ENCODE measurements at places on chromosomes 1 and 21. TPM values are rescaled to one million over a fixed set of nuclear protein-coding genes. Genes with fewer than 3 reads are reported as not detected.

DNA sequence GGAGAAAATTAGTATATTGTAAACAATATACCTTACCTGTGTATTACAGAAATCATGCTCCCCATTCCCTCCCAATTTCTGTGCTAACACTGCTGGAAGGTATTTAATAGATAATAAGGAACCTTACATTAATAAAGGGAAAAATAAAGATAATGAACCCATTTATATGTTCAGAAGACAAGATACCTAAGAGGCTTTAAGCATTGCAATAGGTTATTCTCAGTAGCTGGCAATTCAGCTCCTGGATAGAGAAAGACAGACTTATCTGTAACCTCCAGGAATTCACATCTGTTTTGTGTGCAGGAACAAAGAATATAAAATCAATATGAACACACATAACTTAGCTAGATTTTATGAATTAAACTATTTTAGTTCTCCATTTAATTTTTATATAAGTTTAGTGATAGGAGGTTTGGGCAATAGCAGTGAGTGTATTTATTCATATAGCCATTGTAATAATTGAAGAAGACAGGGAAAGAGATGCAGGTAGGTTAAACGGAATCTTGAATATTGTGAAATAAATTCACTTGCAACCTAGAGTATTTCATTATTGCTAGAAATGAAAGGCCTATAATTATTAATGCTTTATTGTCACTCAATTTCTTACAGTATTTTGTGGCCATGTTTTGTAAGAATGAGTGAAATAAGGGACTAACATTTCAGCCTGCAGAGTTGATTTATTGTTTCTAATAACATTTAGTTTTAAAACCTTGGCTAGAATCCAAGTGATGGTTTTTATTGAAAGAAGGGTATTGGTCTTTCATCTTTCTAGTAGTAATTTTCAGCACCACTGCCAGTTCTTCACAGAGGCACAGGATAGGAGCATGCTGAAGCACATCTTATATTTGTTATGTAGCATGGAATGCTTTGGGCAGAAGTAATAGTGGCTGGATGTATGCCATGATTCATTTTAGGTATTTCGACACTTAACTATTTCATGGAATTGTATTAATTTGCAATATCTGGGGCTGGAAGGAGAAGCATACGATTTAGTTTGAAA is 1.5 kb downstream of the XPR1 start:
- DNase-seq: no peak

- DNase-seq: peak; percentile 91
Observed at GRCh38 chr21:44509539-44509938, 30.5 kb downstream of the KRTAP10-1 start.

GRCh38 chr1:2935751-2936390 is 85.4 kb upstream of the ACTRT2 start:
- DNase-seq: no peak

DNA sequence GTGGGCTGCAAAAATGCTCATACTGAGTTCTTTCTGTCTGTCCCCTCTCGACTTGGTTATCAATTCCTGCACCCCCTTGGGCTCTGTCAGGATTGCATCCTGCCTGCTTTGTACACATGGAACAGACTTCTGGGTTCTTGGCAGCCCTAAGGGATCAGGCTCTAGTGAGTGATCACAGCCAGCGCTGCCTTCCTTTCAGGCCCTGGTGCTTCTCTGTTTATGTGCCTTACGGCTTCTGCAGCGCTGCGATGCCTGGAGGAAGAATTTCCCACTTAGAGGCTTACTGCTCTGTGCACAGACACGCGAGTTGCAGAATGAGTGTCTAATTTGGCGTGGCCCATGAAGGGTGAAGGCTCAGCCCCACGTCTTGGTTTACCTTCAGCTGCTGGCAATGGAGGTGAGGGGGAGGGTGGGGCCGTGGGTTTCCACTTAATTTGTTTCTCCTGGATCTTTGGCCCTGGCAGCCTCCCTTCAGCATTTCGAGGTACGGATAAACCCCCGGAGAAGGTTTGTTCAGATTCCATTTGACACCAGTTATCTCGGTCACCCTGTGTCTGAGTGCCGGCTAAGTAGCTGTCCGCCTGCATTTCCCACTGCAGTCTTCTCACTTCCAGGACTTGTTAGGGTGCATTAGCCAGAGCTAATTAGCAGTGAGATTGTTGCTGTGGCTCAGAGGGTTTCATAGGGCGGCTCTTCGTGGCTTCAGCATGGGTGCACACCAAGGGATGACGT is 227.3 kb downstream of the DYRK1A start:
- DNase-seq: no peak

RGS4 gene
- polyA plus RNA-seq: 2.8 TPM

- no peak for DNase-seq
Observed at GRCh38 chr1:19504796-19505692, 19.7 kb upstream of the CAPZB start.

DNA sequence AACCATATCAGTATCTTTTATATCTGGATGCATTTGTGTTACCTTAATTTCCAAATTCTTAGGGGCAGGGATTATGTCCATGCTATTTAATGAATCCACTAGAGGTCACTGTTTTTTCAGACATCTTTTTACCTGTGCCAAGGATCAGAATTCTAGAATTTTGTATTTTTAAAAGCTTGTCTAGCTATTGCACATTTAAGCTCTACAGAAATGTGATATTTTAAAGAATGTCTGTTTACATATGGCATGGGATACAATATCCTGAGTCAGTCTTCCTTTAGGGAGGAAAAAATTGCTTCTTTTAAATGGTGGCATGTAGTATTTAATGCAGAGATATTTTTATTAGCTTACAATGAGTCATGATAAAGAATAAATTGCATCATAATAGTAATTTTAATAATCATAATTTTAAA is 11.3 kb downstream of the RPAP2 start:
- DNase-seq: no peak

SLC6A17 gene
- polyA plus RNA-seq: 0.15 TPM

GRCh38 chr1:34488080-34488708 is 266.7 kb upstream of the GJB5 start:
- DNase-seq: no peak

DNA sequence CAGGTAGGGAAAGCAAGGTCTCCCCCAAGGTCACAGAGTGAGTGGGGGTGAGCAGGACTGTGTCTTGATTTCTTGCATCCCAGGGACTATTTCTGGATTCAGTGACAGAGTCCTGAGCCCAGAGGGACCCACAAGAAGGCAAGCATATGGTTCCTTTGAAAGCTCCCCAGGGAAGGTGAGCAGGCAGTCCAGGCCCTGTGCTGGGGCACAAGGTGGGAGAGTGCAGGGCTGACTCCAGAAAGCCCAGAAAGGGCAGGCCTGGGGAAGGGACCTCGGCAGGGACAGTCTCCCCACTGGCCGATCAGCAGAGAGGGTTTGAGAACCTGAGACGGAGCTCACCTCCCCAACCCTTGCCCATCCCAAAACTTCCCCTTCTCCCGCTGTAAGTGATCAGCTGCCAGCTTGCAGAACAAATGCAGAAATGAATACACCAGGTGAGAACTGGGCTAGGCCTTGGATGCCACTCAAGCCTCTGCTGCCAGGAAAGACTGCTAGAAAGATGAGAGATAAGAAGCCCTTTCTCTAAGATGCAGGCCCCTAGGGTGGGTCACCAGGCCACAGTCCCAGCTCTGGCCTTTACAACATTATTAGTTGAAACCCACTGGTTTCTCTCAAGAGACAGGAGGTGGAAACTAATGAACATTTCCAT is 121.0 kb downstream of the GLIS1 start:
- no peak for DNase-seq

- DNase-seq: no peak
Observed at GRCh38 chr1:54012863-54013262, 5.1 kb downstream of the LDLRAD1 start.

DNA sequence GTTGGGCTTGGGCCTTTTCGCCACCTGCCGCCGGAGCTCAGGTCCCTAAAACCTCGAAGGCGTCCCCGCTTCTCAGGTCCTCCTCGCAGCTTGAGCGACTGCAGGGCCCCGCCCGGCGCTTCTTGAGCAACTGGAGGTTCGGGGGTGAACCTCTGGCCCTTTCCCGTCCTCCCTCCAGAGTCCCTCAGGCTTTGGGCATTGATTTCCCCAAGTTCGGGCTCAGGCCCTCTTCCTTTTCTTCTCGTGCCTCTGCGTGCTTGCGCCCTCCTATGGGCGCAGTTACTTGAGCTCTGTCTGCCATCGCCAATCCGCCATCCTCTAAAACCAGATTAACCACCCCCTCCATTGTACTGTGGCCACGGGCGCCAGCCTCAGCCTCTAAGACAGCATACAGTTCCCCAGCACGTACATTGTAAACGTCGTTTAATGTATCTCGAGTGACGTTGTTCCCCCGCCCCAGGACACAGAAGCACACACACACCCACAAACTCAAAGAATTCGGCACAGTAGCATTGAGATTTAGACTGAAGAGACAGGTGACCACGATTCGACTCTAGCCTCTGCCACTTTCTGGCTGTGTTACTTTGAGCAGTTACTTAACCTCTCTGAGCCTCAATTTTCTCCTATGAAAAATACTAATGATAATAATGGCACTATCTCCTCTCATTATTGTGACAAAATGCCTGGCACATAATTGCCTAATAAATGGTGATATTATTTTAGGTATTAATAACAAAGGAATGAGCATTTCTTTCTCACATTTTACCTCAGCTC is 22.6 kb downstream of the BTG2 start:
- DNase-seq: no peak

DNA sequence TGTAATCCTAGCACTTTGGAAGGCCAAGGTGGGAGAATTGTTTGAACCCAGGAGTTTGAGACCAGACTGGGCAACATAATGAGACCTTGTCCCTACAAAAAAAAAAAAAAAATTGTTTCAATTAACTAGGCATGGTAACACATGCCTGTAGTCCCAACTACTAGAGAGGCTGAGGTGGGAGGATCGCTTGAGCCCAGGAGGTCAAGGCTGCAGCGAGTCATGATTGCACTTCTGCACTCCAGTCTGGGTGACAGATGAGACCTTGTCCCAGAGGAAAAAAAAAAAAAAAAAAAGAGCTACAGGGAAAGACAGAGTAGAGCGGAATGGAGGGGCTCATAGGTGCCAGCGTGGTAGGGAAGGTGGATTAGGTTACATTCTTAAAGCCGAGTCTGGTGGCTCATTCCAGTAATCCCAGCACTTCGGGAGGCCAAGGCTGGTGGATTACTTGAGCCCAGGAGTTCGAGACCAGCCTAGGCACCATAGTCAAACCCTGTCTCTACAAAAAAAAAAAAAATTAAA is 21.0 kb upstream of the PADI6 start:
- no peak for DNase-seq

ARPC5 gene
- 26.0 TPM for polyA plus RNA-seq

DNA sequence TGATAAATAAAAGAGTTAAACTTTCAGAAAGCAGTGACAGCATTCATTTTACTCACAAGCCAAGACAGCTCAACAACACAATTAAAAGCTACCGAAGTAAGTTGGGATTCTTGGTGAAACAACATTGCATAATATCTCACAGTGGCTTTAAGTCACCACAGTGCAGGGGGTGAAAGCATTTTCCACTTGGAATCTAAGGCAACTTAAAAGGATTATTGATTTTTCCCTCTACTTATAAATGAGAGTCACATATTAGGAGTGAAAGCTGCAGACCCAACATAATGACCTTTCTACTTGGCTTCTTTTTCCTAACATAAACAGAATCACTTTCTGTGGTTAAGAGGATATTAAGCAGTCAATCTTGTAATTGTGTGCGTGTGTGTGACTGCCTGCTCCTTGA is 536.6 kb upstream of the CXADR start:
- no peak for DNase-seq

DNA sequence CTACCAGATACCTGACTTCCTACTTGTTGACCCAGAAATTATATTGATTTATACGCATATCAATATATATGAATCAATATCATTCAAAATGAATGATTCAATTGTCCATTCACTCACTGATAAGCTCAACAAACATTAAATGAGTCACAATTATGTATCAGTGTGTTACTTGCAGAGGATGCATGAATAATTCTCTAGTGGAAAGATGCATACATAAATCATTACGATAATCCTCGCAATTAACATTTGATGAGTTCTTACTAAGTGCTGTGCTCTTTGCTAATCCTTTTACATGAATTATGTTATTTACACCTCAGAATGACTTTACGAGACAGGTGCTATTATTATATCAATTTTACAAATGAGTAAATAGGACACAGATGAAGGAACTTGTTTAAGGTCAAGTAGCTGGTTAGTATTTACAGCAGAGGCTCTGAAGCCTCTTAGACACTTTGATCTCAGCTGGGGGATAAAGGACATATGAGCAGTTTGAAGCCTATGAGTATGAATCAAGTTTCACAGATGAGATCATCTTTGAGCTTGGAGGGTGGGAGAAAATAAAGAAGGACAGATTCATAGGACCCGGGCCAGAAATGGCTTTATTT is 112.8 kb upstream of the ADAMTS5 start:
- DNase-seq: no peak

SLC45A1 gene
- polyA plus RNA-seq: 1.3 TPM

DNA sequence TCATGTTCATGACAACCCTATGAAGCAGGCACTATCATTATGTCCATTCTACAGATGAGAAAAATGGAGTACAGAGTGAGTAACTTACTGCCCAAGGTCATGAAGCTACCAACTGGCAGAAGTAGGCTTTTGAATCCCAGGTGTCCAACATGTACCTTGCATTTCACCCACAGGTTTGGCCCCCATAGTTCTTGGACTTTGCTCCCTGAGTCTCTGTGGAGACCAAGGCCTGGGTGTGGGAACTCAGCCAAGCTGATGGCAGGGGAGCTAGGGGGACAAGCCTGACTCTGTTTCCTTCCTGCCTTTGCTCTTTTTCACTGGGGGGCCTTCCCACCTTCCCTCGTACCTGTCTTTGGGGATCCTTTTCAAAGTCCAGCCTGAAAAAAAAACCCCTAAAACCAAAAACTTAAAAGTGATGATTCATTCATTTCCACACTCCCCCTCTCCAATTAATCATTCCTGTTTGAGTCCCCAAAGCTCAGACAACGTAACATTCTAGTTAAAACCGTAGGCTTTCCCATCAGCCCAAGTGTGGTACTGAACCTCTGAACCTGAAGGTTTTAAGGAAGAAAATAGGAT is 8.5 kb upstream of the TTC22 start:
- no peak for DNase-seq

CDCA8 gene
- polyA plus RNA-seq: 0.51 TPM

SMCP gene
- not detected for polyA plus RNA-seq

TCHH gene
- polyA plus RNA-seq: 0.01 TPM

KCNK2 gene
- 0.04 TPM for polyA plus RNA-seq

GRCh38 chr1:158819461-158820443 is 11.4 kb upstream of the MNDA start:
- DNase-seq: no peak

GRCh38 chr1:226629210-226629895 is 80.8 kb downstream of the STUM start:
- DNase-seq: no peak

DNA sequence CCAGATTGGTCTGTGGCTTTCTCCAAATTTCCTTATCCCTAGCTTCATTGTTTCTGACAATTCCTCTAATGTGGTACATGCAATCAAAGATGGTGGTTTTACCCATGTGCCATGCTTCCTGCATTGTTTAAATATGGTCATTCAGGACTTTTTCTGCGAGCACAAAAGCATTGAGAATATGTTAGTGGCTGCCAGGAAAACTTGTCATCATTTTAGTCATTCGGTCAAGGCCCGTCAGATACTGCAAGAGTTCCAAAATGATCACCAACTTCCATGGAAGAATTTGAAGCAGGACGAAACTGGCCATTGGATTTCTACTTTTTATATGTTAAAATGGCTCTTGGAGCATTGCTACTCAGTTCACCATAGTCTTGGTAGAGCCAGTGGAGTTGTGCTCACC is 3.7 kb downstream of the ZBED6 start:
- no peak for DNase-seq
